Pulmonary artery endothelial cell (primary cell): ENCODE measurements at places on chromosomes 7 and 10.

GRCh38 chr7:147941381-147941780 lies 649.2 kb upstream of the C7orf33 start:
- no peak for DNase-seq

- DNase-seq, result no peak
These were observed 186.7 kb upstream of the ANK3 start for GRCh38 chr10:60576130-60577069.

- no peak for DNase-seq
These were observed 6.7 kb downstream of the FAM180A start for GRCh38 chr7:135741905-135742304.

DNA sequence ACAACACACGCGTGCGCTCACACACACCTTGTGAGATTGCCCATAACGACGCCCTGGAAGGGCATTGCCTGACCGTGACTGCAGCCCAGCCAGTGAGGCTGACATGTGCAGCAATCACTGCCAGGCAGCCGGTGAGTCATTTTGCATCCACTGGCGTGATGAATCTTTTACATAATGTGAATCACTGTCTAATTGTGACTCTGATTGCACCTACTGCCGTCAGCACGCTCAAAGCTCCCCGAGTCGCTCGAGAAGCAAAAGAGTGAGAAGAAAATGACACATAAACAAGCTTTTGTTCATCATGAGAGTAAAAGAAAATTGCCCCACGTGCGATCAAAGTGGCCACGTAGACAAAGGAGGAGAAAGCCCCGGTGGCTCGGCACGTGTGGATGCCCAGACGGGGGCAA lies 117.4 kb upstream of the PFKP start:
- no peak for DNase-seq

GRCh38 chr7:48540746-48541145 lies 369.5 kb downstream of the ABCA13 start:
- DNase-seq, result no peak

GRCh38 chr7:1412322-1413261 lies 46.7 kb downstream of the MICALL2 start:
- DNase-seq, result peak; percentile 51

DNA sequence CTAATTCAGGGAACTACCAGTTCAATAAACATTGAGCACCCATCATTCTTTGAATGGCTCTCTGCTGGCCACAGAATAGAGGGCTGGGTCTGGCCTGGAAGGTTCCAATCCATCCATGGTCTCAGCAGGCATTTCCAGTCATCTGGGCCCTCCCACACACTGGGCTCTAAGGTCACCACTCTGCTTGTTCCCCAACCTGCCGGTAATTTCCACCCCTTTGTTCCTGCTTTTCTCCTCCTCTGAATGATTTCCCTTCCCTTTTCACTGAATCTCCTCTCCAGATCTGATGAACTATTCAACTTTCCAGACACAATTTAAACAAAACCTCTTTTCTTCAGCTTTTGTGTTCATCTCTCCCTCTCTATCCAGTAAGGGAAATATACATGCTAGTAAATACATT lies 2.6 kb downstream of the BZW2 start:
- DNase-seq, result no peak

DNA sequence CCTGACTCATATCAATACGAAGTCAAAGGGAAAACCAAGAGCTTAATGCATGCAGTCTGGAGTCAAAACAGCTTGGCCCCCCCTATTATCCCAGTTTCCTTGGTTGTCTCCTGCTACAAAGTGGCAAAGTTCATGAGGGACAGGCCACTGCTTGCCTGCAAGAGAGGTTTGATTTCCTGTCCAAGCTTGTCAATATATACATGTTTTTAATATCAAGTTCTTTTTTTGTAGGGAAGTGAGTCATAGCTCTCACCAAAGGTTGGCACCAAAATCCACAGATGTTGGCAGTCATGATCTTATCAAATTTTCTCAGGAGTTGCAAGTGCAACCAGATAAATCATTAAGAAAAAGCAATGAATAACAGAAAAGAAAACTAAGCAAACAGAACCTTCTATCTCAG lies 176.8 kb downstream of the COBL start:
- DNase-seq, result peak; percentile 90

DNA sequence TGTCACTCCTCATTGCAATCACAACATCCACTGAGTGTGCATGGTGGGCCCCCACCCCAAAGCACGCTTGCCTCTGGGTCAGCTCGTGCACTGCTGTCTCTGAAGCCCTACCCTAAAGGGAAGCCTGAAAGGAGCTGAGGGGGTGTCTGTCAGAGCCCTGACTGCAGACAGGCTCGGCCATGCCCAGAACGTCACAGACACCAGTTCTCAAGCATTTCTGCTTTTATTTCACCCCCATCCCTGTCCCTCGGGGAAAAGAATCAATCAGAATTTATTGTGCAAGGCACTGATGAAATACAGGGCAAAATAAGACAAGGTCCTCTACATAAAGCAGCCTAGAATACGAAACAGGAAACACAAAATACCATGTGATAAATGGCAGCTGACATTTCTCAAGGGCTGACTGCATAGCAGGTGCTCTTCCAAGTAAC lies 231.8 kb downstream of the WDR37 start:
- no peak for DNase-seq

- DNase-seq, result no peak
These were observed 17.8 kb downstream of the TMEM209 start for GRCh38 chr7:130187360-130187759.

DNA sequence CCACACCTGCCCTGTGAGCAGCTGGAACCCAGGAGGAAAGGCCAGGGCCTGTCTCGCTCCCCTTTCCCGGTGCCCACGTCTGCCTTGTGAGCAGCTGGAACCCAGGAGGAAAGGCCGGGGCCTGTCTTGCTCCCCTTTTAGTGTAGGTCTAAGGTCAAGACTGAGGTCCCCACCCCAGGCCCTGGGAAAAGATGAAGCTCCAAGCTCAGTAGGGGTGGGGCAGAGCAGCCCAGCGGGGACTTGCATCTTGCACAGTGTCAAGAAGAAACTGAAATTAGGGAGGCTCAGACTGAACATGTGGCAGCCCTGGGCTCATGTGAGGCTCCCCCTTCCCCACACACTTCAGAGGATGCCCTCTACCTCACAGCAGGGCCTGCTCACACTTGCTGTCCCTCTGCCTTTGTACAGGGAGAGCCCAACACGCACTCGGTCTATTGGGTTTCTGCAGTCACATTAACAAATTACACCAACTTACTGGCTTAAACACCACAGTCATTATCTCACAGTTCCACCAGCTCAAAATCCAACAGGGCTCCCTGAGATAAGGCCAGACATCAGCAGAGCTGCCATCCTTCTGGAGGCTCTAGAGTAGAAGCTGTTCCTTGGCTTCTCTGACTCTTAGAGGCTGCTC lies 12.4 kb downstream of the POLL start:
- DNase-seq, result no peak

DNA sequence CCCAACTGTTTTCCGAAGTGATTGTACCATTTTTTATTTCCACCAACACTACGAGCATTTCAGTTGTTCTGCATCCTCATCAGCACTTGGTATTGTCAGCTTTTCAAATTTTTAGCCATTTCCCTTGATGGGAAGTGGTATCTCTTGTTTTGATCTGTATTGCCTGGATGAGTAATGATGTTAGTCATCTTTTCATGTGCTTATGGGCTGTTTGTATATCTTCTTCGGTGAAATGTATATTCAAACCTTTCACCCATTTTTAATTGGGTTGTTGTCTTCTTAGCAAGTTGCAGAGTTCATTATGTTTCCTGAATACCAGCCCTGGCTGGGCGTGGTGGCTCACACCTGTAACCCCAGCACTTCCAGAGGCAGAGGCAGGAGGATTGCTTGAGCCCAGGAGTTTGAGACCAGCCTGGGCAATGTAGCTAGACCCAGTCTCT lies 22.1 kb downstream of the CLIP2 start:
- DNase-seq, result no peak

DNA sequence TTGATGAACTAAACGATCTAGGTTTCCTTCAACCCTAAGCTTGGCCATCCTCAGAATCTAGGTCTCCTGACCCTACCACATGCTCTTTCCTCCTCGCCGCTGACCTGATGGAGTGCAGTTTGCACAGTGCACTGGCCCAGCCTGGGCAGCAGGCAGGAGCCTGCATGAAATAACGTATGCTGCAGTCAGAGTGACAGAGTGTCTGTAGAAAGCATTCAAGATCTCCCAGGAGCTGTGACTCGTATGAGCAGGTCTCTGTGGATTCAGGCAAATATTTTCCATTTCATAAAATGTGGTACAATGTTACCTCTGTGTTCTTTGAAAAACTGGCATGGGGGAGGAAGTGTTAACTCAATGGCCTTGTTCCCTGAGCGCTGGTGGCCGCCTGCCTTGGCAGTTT lies 441.8 kb downstream of the RPS24 start:
- no peak for DNase-seq

DNA sequence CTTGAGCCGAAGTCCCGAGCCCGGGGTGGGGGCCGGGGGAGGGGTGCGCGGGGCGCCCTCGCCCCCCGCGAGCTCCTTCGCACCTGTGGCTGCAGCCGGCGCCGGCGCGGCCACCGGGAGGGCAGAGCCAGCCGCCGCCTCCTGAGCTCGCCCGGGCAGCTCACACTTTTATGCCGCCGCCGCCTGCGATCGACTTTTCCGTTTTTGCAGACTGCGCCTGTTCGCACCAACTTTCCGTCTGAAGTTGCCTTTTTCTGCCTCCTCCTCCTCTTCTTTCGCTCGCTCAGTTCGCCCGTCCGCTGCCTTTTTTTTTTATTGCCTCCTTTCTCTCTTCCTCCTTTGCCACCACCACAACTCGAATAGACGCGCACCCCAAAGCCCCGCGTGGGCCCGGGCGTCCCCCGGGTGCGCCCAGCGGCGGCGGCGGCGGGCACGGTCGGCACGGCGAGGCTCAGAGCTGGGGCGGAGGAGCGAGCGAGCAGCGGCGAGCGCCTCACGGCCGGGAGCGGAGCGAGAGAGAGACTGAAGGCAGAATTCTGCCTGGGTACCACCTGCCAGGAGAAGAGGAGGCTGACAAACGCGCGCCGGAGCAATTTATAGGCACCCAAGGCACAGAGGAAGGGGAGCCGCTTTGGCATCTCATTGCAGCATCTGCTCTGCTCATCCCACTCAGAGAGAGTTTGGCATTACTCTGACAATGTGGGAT lies at the start of gene C1QL3:
Gene C1QL3 (minus strand): TSS at position 569 of the 706 bp plus-strand sequence. CDS start 814 bp downstream, outside the sequence.
- DNase-seq, result no peak

- no peak for DNase-seq
These were observed 483.9 kb upstream of the MKI67 start for GRCh38 chr10:128610113-128610512.

GRCh38 chr7:78226059-78226719 lies 427.6 kb downstream of the PHTF2 start:
- DNase-seq, result no peak

GRCh38 chr10:130022086-130022485 lies 58.0 kb upstream of the EBF3 start:
- DNase-seq, result no peak

DNA sequence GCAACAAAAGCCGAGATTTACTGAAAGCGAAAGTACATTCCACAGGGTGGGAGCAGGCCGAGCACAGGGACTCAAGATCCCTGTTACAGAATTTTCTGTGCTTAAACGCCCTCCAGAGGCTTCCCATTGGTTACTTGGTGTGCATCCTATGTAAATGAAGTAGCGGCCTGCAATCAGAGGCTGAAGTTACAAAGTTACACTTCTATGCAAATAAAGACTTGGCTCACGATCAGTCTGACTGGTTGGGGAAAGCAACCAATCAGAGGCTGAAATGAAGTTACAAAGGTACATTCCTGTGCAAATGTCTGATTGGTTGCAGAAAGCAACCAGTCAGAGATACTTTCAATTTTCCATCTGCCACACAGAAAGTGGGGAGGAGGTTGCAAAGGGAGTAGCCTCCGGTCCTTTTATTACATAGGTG lies 4.1 kb downstream of the ACBD7 start:
- peak; percentile 96 for DNase-seq

DNA sequence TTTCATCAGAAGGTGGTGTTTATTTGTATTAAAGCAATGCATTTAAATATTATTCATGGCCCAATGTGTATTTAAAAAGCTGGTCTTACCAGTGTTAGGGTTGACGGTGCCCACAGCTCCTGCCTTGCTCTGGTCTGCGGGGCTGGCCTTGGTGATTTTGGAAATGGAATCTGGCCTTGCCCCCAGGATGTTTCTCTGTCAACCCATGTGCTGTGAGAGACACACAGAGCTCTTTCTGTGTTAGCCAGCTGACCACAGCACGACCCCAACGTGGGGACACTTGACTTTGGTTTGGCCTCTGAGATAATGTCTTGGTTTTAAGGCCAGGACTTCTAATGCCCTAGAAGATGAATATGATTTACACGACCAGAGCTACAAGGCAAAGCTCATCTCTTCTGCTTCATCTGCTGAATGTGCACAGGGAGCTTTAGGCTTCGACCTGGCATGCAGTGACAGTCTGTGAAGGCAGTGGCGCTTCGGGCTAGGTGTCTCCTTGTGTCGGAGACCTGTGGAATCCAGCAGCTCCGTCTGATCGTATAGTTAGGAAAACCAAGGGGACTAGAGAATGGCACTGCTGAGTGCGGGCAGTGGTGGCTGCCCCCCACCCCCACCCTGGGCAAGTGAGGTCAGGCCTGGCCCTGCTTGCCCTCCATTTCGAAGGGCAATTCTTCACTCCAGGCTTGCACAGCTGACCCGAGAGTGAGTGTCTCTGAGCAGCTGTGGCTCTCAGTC lies 246.1 kb downstream of the EBF3 start:
- DNase-seq, result no peak

DNA sequence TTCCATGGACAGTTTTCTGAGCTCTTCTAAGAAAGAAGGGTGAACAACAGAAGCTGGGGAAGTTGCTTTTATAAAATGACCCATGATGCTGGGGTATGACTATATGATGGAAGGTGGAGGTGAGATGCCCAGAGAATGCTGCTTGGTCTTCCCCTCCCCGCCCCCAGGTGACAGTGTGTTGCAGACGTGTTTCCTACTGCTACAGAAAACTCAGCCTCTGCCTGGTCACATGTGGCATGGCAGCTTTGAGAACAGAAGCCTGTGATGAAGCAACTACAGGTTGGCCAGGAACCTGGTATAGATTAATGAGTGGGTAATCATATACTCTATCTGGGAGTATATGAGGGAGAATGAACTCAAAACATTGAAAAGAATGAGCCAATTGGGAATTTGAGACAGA lies 67.1 kb downstream of the MTURN start:
- DNase-seq, result no peak

DNA sequence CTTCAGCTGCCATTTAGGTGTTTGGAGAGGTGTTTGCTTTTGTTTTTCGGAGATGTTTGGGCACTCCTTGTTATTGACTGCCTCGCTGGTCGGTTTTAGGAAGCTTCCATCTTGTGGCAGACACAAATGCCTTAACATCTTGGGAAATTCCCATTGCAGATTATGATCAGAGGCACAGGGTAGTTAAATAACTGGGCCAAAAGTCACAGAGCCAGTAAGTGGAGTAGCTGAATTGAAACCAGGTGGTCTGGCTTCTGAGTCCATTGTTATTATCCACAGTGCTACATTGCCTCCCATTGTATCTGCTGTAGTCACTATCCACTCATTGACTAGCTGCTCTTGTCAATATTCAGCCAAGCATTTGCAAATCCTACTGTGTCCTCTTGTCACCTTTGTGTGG lies 138.2 kb upstream of the PLPP4 start:
- DNase-seq, result no peak
